Kidney capillary endothelial cell (primary cell): ENCODE measurements at places on chromosomes 7 and 10.

- DNase-seq: no peak
These were observed 130.6 kb downstream of the SH3PXD2A start for GRCh38 chr10:103724771-103725170.

- no peak for DNase-seq
These were observed 54.9 kb upstream of the ZMIZ2 start for GRCh38 chr7:44693641-44694313.

DNA sequence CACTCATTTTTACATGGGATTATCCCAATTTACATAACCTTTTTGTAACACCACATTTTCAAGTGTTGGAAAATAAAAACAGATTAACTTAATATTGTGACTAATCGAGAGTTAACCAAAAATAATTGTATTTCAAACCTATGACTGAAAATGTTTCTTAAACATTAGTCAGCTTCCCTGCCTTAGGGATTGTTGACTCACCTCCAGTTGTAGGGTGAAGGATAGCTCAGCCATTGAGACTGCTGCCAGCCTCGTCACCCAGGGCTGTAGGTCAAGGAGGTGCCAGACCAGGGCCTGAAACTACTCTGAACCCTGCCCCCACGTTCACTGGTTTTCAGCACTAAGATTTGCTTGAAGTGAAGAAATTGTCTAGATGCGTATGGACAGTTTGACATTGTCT, 351.2 kb downstream of the GFRA1 start:
- no peak for DNase-seq

DNA sequence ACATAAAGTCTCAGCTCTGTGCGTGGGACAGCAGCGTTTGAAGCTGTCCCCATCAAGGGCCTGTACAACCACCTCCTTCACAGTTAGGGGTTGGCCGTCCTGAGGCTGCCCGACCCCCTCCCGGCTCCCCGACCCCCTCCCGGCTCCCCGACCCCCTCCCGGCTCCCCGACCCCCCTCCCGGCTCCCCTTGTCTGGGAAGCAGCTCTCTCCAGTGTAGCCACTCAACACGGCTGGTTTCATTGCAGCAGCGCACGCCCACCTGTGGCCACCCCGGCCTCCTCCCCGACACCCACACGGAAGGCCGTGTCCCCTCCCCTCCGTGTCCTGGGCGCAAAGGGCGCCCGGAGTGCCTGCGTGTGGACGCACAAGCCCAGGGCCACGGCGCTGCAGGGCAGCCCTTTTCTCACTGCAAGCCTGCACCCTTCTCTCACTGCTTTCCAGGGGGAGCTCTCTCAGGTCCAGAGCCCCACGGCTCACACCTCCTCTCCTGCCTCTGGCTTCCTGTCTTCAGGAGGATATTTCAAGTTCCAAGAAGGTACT, 20.9 kb upstream of the FAM20C start:
- no peak for DNase-seq

- no peak for DNase-seq
These were observed 2.9 kb downstream of the C1QL3 start for GRCh38 chr10:16518822-16519221.

GRCh38 chr10:28250782-28251181, 52.1 kb downstream of the MPP7 start:
- peak; percentile 33 for DNase-seq

DNA sequence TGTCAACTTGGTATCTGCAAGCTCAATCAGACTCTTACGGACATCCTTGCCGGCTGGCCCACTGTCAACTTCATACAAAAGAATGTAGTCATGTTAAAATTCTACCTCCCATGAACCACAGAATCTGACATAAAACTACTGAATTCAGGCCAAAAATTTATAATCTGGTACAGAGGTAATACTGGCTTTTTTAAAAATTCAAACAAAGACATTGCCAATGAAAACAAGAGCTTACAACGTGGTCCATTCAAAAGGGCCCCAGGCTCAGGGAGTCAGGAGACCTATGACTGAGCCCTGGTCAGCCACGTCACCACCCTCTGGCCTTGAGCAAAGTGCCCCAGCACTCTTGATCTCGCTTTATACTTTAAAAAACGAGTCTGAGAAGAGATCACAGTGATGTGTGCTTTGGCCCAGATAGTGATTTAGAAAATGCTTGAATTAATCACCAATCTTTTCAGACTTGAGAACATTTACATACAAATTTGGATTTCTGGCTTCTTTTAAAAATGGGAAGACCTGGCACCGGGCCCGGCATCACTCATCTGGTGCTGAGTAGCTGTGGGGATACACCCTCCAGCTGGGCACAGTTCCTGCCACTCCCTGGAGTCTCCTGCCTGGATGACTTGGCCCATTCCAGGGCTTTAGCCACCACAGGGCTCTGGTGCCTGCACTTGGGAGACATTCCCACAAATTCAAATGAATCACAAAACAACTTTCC, 94.1 kb downstream of the PIP4K2A start:
- peak; percentile 77 for DNase-seq

DNA sequence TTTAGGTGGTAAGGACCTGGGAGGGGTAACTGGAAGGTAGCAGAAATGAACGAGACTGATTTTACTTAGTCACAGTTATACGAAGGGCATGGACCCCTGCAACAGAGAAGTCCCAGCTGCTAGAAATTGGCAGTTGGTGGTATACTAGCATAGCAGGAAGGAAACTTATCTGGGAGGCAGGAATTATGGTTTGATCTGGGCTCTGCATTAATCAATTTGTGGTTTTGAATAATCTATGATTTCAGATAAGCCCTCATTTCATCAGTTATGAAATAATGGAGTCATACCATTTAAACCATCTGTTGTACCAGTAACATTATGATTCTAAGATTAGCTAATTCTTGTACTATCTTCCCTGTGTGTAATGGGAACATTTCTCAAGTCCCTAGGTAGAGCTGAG, 54.0 kb upstream of the TMEM229A start:
- no peak for DNase-seq

GRCh38 chr10:42707234-42707633, 68.9 kb upstream of the ZNF33B start:
- DNase-seq: peak; percentile 42

DNA sequence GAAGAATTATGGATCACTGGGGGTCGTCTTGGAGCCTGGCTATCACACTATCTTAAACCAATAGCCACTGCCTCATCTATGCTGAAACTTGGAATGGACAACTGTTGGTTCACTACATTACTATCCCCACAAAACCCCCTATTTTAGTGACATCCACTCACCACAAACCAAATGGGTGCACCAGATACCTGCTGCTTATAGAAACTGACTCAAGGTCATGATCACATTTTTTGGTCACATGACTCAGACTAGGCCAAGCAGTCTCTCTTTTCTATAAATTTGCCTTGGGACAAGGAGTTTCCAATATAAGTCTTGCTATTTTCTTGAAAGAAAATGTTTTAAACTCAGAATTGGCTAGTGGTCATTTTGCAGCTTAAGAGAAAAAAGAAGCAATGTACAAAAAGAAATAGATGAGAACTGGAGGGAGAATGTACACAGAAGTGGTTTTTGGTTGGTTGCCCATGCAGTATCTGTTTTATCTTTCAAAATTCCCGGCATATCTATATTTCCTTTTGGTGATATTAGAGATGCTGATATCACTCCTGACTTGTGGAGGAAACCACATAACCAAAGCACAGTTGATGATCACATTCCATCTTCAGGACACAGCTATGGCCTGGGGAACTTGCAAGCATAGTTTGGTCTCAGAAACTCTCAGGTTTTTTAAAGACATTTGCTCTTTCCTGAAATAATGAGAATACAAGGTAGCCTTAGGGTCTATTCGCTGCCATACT, 85.2 kb upstream of the CACNA2D1 start:
- no peak for DNase-seq

DNA sequence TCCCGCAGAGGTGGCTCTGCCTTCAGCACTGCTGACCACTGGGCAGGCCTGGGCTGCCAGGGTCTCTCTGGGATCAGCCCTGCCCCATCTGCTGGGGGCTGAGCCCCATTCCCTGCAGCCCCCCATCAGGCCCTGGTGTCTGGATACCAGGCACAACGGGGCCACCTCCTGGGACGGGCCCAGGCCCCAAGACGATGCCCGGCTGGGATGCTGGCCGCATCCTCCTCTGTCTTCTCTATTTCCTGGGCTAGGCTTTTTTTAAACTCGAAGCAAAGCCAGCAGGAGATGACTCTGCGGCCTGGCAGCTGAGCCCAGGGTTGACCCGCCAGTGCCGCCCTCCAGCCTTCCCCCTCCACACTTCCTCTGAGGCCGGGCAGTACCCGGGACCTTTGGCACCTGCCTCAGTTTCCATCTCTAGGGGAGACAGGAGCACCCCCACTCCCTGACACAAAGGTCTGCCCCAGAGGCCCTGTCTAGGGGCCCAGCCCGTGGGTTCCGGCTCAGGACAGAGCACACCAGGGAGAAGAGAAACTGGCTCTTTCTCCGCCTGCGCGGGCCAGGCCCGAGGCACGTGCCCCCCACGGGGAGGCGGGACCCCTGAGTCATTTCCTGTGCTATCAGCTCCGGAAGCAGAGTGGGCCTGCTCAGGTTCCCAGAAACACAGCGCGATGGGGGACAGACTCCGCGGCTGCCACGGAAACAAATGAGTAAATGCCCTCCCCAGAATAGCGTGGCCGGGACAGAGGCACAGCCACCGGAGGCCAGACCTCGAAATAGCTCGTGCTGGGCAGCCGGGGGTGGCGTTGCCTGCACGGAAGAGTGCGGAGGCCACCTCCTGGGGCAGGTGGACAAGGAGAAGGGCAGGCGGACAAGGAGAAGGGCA, 84.6 kb upstream of the PDGFA start:
- peak; percentile 98 for DNase-seq

DNA sequence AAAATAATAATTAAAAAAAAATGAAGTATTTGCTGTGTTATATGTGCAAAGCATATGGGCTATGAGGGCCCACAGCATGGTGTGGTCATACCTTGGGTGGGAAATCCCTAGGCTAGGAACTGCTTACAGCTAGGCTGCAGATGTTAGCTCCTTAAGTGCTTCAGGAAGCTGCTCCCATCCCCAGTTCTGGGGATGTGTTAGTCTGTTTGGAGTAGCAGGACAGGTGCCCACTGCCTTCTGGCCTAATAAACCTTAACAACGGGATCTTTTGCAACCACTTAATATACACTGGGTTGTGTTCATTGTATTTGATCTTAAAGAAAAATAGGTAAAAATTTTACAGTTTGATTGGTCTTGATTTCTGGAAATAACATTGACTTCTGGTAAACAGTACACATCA, 46.3 kb downstream of the HK1 start:
- DNase-seq: no peak

DNA sequence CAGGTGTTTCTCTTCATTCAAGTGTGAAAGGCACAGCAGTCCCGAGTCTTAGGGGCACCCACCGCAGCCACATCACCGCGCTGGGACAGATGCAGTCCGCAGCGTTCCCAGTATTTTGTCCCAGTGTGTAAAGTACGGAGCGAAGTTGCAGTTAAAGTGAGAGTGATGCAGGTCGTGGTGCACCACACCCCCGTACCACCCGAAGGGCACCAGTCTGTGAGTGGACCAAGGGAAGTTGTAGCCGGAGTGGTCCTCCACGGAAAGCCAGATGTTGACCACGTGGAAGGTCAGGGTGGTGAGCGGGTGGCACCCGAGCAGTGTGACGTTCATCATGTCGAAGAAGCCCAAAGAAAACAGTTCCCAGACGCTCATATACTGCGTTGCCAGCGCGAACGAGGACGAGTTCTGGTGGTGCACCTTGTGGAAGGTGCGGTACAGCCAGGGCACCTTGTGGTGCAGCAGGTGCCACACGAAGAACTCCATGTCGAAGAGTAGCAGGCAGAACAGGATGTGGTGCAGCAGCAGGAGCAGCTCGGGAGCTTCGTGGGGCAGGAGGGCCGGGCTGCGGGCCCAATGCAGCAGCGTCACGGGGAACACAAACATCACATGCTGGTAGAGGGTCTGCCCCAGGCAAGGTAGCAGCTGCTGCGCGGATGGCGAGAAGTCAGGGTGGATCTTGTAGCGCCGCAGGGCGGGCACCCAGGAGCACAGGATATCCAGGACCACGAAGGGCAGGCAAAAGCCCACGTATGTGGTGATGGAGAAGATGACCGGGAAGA, 526 bp downstream of the CH25H start:
- DNase-seq: no peak

DNA sequence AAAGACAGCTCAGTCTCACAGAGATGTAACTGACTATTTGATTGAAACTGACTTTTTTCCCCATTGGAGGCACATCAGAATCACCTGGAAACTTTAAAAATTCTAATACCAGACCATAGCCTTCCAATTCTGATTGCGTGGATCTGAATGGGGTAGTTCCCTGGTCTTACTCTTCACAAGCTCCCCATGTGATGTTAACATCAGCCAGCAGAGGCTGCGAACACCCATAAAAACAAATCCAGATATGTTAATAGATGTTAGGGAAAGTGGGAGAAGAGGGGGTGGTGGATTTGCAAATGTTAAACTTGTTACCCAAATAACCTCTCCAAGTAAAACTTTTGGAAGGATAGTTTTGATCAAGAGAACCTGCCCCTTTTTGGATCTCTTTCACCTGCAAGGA, 1133.4 kb downstream of the CNTNAP2 start:
- DNase-seq: no peak

- no peak for DNase-seq
These were observed 183.2 kb downstream of the ZNF438 start for GRCh38 chr10:30848396-30849032.

DNA sequence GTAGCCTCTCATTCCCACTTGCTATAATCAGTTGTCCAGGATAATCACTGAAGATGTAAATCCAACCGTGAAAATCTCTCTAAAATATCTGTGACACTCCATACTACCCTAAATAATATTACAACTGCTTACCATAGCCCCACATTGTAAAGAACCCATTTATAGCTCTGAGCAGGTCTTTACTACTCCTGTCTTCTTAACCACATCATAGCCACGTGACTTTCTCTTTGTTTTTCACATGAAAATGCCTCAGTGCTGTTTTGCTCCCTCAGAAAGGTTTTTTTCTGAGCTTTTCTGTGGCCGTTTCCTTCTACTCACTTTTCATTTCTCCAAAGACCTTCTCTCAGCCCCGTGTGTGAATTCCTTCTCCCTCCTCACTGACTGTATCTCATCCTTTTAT, 662.2 kb upstream of the ADARB2 start:
- no peak for DNase-seq

GRCh38 chr10:52346394-52347326, 32.6 kb downstream of the DKK1 start:
- no peak for DNase-seq

- peak; percentile 92 for DNase-seq
These were observed 457.6 kb upstream of the KLF6 start for GRCh38 chr10:4242561-4243035.

GRCh38 chr7:21640105-21640504, 97.3 kb downstream of the DNAH11 start:
- no peak for DNase-seq
